ENCODE measurements at places on chromosomes 6 and 20.

- DNase-seq, result no peak
These were observed 1.0 kb downstream of the NR2E1 start for GRCh38 chr6:108166664-108167448.

DNA sequence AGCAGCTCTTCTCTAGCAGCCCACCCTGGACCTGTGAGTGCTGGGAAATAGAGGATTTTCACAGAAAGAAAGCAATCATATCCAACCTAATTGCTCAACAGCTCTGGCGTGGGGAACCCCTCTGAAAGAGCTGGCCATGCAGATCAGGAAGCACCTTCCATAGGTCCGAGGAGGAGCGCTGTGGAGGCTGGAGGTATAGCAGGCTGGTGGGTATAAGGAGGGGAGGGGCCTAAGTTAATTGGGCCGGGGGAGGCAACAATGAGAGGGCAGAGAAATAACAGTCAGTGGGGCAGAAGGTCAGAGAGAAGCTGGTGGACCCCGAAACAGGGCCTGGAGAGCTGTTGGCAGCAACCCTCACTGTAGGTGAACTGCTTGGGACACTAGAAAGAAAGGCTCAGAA lies 40.8 kb downstream of the SNRNP48 start:
- DNase-seq, result no peak

DNA sequence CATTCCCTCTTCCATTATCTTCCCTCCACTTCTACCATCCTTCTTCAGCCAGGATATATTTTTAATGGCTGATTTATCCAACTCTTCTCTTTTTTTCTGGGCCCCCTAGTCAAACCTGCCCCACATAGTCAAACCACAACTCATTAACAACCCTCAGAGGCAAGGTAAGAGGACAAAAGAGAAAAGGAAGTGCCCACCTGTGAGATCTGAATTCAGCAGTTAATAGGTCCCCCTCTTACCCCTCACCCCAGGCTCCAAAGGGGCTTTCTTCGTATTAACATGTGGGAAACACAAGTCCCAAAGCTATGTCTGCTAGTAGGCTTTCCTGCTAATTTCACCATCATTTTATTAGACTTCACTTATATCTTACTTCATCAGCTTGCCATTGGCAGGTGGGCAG lies 44.1 kb upstream of the TSPYL1 start:
- DNase-seq, result no peak

DNA sequence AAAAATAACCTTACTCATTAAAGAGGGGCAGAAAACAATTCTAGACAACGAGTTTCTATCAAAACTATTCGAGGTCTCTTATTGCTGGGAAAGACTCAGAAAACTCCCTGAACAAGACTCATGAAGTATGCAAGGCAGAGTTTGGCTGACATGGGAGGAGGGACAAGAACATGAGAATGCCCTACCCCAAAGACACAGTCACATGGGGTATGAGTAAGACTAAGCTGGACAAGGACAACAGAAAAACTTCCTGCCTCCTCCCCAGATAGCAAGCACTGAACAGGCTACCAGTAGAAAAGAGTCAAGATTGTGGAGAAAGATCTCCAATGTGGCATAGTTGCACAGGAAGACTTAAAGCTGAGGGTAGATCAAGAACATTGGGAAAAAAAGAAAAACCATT lies 39.7 kb upstream of the PHIP start:
- DNase-seq, result no peak

All from NCI-H1048 (cell line).